Suppressor macrophage treated with lipopolysaccharide for 1 hour (primary cell): ENCODE measurements at places on chromosomes 2 and 18.
A peak's percentile ranks its signal among the peaks of the same experiment; 100 is the strongest.

DNA sequence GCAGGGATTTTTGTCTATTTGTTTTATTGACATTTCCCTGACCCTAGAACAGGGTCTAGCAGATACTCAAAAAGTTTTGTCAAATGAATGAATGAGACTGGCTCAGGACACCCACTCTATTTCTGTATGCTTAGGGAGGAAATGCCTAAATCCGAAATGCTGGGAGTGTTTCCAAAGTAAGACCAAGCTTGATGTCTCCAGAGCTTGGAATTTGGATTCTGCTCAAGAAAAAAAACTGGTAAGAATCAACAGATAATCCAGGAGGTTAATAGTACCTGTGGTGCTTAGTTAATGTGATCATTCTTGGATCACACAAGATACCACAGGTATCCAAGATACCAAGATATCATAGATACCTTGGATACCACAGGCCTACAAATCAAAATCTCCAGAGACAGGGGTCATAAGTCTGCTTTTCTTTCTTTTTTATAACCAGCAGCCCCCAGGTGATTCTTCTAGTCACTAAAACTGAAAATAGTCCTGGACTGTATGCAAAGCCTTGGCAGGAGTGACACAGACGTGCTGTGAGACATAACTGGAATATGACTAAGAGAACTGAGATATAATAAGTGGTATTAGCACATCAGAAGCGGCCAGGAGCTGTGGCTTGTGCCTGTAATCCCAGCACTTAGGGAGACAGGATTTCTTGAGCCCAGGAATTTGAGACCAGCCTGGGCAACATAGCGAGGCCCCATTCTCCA is 39.9 kb upstream of the SP3 start:
- no peak for DNase-seq

DNA sequence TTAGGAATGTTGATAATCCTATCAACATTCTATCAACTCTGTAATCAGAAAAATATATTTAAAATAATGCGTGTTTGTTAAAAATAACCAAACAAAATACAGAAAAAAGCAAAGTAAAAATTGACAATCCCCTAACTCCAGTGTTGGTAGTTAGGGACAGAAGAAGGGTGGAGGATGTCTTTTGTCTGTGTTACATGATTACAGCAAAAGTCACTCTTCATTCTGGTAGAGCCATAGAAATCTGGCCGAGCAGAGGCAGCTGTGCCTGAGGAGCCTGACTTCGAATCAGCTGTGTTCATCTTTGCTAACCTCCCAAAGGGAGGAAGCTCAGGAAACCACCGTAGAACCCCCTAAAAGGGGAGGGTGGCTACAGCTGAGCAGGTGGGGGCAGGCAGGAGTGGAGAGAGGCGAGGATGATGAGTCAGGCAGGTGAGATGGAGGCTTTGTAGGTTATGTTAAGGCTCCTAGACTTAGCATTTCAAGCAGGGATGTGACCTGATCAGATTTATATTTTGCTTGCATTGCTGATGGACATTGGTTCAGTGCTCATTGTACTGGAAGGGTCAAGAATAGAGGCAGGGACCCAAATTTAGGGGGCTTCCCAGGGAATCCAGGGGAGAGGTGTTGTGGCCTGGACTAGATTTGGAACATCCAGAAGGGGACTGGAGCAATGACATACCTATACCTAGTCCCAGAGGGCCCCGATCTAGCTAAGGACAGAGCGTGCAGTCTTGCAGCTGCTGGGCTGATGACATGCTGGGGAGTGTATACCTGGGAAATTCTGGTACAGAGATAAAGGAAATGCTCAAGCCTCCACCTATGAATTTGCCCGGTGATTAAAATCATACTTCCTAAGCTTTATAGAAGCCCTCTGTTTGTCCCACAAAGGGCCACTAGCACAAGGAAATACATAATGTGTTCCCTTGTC is 95.7 kb downstream of the NEDD4L start:
- no peak for DNase-seq

GRCh38 chr2:237904831-237905599 is 45.6 kb downstream of the RAMP1 start:
- DNase-seq, result peak; percentile 93

GRCh38 chr2:228689053-228689452 is 507.6 kb upstream of the SPHKAP start:
- no peak for DNase-seq

DNA sequence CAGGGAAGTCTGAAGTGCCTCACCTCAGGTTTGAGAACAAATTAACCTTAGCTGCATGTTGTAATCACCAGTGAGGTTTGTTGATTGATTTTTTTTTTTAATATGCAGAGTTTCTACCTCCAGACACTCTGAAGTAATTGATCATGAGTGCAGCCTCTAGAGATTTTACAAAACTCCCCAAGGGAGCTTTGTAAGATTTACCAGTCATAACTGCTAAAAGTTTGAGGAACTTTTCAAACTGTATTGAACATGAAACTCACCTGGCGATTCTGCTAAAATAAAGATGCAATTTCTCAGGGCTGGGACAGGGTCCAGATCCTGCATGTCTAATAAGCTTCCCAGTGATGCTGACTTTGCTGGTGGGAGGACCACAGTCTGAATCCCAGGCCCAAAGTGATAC is 339.6 kb upstream of the DCC start:
- DNase-seq, result no peak

- no peak for DNase-seq
Measured at GRCh38 chr2:133139847-133140533, 428.3 kb downstream of the NCKAP5 start.

- no peak for DNase-seq
Measured at GRCh38 chr2:234502285-234502918, 5.5 kb upstream of the ARL4C start.

- no peak for DNase-seq
Measured at GRCh38 chr2:75460630-75461029, 100.1 kb downstream of the EVA1A start.

- peak; percentile 26 for DNase-seq
Measured at GRCh38 chr2:237190966-237191713, 105.5 kb downstream of the COPS8 start.

DNA sequence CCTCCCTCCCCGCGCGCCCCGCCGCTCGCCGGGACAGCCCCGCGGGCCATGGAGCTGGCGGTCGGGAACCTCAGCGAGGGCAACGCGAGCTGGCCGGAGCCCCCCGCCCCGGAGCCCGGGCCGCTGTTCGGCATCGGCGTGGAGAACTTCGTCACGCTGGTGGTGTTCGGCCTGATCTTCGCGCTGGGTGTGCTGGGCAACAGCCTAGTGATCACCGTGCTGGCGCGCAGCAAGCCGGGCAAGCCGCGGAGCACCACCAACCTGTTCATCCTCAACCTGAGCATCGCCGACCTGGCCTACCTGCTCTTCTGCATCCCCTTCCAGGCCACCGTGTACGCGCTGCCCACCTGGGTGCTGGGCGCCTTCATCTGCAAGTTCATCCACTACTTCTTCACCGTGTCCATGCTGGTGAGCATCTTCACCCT is 865 bp downstream of the GALR1 start:
- no peak for DNase-seq

DNA sequence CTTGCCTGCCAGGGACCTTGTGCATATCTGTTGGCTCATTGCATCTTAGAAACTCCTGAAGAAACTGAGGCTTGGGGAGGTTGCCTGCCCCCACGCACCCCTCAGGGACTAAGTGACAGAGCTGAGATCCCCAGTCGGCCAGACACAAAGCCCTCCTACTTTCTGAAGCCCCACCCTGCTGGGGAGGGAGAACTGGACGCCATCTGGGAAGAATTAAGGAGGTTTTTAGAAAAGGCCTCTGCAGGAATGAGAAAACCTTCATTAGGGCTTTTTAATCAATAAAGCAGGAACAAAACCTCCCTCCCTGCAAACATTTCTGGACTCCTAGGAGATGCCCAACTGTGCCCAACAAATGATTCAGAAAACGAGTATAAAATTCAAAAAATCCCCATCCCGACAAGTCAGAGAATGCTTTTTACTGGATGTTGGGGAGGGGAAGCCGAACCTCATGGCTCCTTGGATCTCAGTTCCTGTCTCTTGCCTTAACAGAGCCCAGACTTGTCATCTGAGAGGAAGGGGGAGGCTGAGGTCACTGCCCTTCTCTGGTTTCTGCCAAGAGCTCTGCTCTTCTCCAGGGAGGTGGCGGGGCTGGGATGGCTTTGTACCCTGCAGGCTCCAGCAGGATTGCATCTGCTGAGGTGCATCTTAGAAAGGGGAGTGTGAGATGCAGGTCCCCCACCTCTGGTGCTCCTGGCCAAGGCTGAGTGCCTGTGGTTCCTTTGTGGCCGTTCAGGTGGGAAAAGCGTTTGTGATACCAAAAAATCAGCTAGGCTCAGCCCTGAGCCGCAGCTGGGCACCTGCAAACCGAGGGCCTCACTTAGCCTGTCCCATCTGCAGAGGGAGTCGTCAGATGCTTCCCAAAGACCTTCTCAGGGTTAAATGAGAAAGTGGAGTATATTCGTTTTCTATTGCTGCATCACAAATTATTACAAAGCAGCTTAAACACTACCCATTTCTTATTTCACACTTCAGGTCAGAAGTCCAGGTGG is 142.4 kb downstream of the ZFP36L2 start:
- DNase-seq, result peak; percentile 75

DNA sequence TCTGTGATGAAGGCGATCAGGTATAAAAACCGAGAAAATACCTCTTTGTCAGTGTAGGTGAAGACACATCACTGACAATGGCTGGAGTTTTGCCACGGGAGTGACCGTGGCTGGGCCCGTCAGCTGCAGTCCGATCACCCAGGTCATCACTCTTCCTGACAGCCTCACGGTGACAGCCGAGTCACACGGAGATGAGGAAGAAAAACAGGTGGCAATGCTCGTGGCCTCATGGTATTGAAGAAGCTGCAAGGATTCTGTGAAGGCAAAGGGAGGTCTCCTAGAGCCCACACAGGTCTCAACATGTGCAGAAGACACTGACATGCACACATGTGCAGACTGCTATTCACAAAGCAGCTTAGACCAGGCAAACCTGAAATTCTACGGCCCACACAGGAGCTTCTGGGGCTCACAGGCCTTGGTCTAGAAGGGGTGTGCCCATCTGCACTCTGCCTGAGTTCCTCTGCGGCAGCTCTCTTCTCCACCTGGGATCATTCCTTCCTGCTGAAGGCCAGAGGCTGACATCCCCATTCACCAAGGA is 7.4 kb downstream of the COPS9 start:
- DNase-seq, result no peak

GRCh38 chr2:188734691-188735090 is 239.5 kb upstream of the COL3A1 start:
- DNase-seq, result no peak

DNA sequence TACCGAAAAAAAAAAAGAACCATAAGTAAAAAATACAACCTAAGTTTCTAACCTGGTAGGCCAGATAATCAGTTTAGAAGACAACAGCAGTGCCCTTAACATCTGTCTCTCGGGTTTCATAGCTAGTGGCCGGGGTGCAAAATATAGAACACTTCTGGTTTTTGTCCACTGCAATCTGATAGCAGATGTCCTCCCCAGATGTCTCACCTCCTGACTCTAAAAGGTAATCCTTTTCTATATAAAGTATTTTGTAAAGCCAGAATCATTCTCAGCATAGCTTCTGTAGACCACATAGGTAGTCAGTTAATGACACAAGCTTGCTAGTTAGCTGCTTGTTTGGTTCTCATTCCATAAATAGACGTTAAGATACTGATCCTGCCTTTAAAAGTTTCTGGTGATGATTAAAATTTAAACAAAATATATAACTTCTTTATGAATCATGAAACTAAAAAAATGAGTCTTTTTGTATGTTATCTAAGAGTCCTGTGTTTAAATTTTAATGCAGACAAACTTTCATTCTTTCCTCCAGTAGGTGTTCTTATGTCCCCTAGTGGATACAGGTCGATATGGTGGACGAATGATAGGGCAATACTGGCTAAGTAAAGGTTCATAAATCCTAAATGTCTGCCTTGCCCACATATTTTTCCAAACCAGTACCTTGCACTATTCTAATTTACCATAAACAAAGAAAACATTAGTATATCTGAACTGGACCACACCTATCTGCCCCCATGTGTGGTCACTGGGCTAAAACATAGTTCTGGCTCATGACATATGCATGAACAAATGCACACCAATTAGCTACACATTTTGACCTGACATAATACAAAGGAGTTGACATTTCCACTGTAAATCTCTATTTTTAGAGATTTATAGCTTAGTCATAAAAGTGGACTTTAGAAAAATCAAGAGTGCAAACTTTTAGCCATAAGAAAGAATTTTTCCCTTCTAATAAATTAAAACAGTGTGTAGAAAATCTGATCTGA is 171.0 kb downstream of the SRBD1 start:
- DNase-seq, result no peak
